ENCODE measurements at places on chromosomes 5 and 9. TPM values are rescaled to one million over a fixed set of nuclear protein-coding genes. Genes with fewer than 3 reads are reported as not detected.

C5orf34 gene
- total RNA-seq, result 16.5 TPM

GRCh38 chr9:28810388-28811075 lies 1237.3 kb upstream of the C9orf72 start:
- no peak for DNase-seq

DNA sequence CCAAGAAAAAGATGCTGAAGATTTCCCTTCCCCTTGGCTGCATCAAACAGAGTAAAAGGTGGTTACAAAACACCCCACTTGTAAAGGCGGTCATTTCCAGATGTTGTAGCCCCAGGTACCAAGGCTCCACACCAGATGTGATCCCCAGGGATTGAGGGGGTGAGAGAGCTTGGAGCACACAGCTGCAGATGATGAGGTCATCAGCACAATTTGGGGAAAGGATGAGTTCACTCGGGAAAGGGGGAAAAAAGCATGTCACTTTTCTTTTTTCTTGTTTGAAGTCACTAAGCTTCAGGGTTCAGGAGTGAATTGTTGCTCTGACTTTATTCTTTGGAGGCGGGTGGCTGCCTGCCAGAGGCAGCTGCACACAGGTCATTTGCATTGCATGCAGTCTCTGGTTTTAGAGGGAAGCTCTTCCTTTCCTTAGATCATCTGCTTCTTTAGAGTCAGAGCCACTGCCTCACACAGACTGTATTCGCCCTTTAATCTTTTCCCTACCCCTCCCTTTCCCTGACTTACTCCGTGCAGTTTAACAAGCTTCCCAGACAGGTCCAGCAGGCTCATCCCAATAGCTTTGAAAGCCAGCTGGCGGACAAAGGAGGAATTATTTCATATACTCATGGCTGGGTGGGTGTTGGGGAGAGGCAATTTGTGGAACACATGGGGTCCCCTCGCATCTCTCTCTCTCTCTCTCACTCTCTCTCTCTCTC lies 409.3 kb upstream of the SLC24A2 start:
- DNase-seq, result no peak

GRCh38 chr9:89465726-89466308 lies 32.1 kb downstream of the SEMA4D start:
- DNase-seq, result no peak

GRCh38 chr5:17129093-17129849 lies 88.2 kb upstream of the BASP1 start:
- DNase-seq, result peak; percentile 73

Measured in SJSA1 (cell line).